Fibroblast of skin of left biceps (primary cell): ENCODE measurements at places on chromosomes 4 and X.

DNA sequence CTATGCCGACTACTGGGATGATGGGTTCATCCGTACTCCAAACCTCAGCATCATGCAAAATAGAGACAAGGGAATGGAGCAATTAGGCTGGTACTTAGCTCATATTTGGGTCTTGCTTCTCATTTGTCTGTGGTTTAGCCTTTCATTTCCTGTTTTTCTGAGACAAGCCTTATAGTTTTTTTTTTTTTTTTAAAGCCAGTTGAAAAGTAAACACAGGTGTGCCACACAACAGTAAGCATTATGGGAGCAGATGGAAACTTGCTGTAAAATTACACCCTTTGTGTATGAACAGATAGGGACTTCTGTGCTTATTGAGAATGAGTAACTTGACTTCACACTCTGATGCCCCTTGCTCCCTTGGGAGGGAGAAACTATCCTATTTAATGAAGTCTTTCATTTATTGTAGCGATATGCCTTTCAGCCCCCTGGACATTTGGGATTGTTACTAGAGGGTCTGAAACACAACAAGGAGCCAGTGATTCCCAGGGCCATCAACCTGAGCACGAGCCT, 13.7 kb downstream of the RASSF6 start:
- no peak for DNase-seq

DNA sequence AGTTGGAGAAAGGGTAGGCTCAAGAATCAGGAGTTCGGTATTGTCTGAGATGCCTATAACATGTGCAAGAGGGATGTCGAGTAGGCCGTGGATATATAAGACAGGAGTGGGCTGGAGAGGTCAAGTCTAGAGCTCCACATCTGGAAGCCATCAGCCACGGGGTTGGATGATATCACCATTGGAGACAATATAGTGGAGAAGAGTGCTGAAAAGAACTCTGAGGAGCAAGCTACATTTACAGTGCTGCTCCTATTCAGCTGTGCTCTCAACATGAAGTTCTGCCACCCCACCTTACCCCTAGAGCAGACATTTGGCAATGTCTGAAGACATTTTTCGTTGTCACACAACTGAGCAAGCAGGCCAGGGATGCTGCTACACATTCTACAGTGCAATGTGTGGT, 20.9 kb upstream of the PLAC1 start:
- no peak for DNase-seq

DNA sequence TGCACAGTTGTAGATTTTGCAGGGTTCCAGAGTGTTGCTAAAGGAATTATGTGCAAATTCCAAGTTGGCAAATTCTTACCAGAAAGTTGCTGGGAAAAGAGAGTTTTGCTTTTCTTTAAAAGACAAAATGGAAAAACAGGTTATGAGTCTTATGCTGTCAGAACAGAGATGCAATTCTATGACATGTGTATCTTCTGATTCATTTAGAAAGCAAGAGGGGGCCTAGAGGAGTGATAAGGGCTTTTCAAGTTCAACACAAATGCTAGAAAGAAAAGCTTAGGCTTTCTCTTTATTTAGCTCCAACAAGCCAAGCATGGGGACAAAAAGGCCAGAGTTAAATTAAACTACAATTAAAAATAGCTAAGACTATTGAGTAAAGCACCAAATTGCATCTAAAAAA, 72.4 kb upstream of the GATB start:
- no peak for DNase-seq

DNA sequence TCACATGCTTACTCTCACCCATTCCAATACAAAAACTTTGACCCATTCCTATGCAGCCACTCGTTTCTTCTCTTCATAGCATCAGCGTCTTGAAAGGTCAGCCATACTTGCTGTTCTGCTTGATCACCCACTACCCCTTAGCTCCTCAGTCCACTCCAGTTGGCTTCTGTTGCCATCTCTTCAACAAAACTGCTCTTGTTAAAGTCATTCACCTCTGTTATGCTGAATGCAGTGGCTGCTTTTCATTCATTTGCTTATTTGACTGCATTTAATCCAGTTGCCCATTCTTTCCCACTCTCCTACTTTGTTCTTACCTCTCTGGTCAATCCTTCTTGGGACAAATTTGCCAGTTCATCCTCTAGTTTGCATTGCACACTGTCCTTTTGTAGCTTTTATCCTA, 24.9 kb downstream of the CEP135 start:
- DNase-seq: no peak

GRCh38 chr4:123731035-123731434, 334.4 kb downstream of the SPRY1 start:
- DNase-seq: no peak

GRCh38 chrX:122422547-122422946, 761.5 kb upstream of the GRIA3 start:
- DNase-seq: no peak

GRCh38 chr4:164287173-164287572, 466.8 kb upstream of the SMIM31 start:
- no peak for DNase-seq

DNA sequence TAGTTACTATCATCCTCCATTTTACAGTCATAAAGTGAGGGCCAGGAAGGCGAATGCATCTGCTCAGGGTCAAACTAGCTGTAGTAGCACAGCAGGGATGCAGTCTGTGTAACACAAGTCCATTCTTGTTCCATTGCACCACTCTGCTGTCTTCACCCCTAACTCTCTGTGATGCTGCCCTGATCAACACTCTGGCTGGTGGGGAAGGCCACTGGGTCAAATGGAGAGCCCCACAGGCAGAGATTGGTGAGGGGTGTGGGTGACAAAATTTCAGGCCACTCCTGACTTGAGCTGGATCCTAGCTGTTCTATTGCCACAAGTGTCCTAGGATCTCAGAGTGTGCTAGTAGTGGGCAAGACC, 136.5 kb downstream of the PJA1 start:
- DNase-seq: no peak

GRCh38 chr4:177057186-177057585, 252.5 kb upstream of the NEIL3 start:
- no peak for DNase-seq

- no peak for DNase-seq
Measured at GRCh38 chr4:189098932-189099696, 841.6 kb upstream of the FRG1 start.

GRCh38 chr4:5045097-5045496, 6.2 kb upstream of the STK32B start:
- DNase-seq: no peak

GRCh38 chrX:40938423-40938822, 146.8 kb upstream of the USP9X start:
- no peak for DNase-seq

DNA sequence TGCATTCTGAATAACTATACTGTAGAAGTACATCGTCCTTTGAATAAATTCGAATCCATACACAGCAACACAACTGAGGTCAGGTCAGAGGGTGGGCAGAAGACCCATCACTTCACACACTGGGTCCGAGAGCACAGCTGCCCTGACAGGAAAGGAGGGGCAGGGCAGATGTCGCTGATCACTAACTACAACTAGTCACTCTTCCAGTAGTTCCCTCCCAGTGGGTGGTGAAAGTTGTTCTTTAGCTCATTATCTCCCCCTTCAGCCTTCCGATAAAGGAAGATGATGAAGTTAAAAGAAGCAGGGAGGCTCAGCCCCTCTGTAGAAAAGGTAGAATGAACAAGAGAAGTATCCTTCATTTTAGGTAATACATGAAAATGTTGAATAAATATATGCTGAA, 278.9 kb downstream of the INPP4B start:
- DNase-seq: no peak

- no peak for DNase-seq
Measured at GRCh38 chrX:80388206-80388605, 32.0 kb upstream of the TENT5D start.
